ENCODE measurements at places on chromosomes 16 and 17.

GRCh38 chr16:75002474-75002873, 3.6 kb downstream of the ZNRF1 start:
- DNase-seq, result no peak

DNA sequence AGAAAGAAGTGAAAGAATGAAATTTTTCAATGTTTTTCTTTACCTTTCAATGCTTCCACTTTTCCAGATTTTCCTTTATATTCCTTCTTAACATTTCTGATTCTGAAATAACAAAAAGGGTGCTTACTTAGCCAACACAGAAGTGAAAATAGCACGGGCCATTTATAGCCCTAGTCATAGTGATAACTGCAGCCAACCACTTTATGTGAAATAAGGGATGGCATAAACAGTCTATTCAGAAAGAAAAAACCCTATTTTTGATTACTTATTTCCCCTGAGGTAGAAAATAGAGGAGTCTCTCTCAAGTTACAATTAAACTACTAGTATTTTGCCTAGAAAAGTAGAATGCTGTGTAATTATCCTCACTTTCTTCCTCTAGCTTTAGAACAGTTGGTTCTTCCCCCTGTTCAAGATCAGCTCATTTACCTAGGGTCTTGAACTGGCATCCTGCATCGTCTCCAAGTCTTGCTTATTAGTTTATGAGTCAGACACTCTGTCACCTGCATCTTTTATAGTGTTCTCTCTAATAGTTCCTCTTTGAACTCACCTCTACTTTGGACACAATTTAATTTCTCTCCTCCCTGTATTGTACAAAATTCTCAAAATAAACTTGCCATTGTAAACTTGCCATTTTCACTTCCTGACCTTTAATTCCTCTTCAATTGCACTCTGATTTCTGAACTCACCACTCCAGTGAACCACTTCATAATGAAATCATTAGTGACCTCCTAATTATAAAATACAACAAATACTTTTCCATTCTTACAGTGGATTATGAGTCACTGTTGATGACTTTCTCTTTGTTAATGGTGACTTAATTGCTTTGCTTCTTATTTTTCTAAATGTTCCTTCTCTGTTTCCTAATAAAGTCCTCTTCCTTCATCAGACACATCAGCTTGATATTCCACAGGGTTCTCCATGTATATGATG, 23.6 kb downstream of the ABCA6 start:
- DNase-seq, result no peak

GRCh38 chr17:70187383-70187782, 18.1 kb downstream of the KCNJ2 start:
- DNase-seq, result no peak

DNA sequence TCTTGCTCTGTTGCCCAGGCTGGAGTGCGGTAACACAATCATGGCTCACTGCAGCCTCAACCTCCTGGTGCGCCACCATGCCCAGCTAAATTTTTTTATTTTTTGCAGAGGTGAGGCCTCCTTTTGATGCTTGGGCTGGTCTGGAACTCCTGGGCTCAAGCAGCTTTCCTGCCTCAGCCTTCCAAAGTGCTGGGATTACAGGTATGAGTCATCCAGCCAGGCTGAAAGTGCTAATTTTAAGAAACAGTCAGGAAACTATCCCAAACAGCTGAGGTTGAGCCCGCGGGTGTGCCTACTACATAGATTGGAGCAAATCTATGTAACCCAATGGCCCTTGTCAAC, 738 bp upstream of the XPO6 start:
- DNase-seq, result no peak

DNA sequence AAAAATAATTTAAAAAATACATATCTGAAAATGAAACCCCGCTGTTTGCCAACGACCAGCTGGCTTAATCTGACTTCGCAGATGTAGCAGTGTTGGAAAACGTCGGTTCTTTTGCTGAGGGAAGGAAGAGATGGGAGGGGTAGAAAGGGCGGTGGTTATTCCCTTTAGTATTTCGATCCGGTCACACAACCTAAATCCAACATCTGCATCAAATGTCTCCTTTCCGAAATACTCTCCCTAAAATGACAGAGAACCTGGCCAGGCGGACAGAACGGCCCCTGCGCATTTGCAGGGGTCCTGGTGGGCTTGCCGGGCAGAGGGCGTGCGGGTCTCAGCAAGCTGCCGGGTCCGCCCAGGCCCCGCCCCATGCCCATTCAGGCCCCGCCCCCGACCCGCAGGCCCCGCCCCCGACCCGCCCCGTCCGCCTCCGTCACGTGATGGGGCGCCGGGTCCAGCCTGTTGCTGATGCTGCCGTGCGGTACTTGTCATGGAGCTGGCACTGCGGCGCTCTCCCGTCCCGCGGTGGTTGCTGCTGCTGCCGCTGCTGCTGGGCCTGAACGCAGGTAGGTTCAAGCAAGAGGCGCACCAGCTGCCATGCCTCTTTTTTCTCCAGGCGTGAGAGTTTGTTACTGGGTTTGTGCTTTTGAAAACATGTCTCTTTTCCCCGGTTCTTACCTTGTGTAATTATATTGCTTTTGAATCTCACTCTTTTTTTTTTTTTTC, at the start of gene SCPEP1:
TSS of gene SCPEP1 (plus strand) at position 459 of the 723 bp plus-strand sequence. CDS start at position 488, 29 bp downstream.
- peak; percentile 71 for DNase-seq
